ENCODE measurements at places on chromosomes 16 and 17.

DNA sequence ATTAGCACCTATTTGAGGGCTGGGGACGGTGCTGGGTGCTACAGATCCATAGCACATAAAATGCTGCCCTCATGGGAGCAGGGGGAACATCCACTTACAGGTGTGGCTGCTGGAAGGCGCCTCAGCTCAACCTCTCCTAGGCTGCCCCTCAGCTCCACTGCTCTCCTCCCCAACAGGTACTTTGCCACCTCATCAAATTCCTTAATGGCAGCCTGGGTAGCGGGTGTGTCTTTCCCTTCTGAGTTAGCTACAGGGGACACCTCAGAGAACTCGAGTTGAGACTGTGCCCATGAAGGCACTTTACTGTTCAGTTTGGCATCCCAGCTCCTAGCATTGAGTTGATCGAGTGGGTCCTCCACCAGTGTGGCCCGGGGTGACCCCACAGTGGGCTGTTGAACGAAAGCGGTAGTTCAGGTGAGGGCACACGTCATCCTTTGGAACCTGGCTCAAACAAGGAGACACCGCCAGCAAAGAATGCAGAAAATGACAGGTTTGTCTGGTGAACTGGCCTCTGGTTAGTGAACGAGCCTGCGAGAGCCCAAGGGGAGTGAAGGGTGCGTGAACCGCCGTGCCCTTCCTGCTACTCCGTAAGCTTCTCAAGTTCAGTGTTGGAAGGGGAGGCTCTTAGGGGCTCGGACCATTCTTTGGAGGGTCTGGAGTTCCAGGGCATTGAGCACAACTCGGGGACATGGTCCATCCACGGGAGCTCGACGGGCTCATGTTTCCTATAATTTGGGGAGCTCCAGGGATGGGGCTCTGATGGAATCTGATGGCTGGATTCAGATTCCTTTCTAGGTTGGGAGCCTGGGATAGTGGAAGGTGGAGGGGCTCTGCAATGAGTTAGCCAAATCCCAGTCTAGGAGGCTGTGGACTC is 3.5 kb upstream of the CMIP start:
- DNase-seq: no peak

- no peak for DNase-seq
These were observed 67.7 kb downstream of the MPRIP start for GRCh38 chr17:17109907-17110306.

GRCh38 chr17:21012736-21013135 is 30.1 kb downstream of the USP22 start:
- DNase-seq: no peak

GRCh38 chr17:56326001-56326359 is 172.7 kb downstream of the ANKFN1 start:
- no peak for DNase-seq

DNA sequence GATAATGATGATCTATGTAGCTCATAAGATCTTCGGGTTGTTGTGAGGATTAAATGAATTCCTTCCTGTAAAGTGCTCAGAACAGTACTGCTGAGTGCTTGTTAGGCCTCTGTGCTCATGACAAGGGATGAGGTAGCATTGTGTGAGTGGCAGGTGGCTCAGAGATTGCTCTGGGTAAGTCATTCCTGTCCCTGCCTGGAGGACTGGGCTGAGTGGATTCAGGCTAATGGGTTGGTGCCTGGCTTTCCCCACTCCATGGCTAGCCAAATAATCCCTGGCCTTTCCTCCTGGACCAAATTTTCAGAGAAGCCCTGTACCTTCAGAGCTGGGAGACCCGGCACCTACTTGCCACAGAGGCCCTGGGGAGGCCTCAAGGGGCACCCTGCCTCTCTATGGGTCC is 1.3 kb upstream of the CCDC92B start:
- no peak for DNase-seq

- DNase-seq: no peak
These were observed 12.2 kb downstream of the TSPOAP1 start for GRCh38 chr17:58316260-58316960.

GRCh38 chr16:87832741-87833502 is 36.4 kb downstream of the SLC7A5 start:
- no peak for DNase-seq
